CD4-positive, CD25-positive, alpha-beta regulatory T cell (primary cell): ENCODE measurements at places on chromosomes 1 and 21. TPM values are rescaled to one million over a fixed set of nuclear protein-coding genes. Genes with fewer than 3 reads are reported as not detected.

FCER1G gene
- polyA plus RNA-seq = 105 TPM

CHRM3 gene
- 0.38 TPM for polyA plus RNA-seq

HSD3B2 gene
- polyA plus RNA-seq = not detected

PER3 gene
- 3.8 TPM for polyA plus RNA-seq

GLMP gene
- polyA plus RNA-seq = 36.5 TPM

DHRS3 gene
- 17.4 TPM for polyA plus RNA-seq

F13B gene
- not detected for polyA plus RNA-seq

AKR7A3 gene
- polyA plus RNA-seq = 0.25 TPM

DNA sequence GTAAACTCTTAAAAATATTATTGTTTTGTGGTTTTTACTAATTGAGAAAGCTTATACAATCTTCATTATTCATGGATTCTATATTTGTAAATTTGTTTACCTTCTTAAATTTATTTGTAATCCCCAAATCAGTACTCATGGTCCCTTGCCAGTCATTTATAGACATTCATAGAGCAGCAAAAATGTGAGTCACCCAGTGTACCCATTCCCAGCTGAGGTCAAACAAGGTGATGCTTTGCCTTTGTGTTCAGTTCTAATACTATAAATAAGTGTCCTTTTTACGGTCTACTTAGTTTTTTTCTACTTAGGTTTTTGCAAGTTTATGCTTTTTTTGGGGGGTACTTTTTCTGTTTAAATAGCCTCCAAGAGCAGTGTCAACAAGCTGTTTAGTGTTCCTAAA lies 36.1 kb downstream of the SORT1 start:
- no peak for DNase-seq

DNA sequence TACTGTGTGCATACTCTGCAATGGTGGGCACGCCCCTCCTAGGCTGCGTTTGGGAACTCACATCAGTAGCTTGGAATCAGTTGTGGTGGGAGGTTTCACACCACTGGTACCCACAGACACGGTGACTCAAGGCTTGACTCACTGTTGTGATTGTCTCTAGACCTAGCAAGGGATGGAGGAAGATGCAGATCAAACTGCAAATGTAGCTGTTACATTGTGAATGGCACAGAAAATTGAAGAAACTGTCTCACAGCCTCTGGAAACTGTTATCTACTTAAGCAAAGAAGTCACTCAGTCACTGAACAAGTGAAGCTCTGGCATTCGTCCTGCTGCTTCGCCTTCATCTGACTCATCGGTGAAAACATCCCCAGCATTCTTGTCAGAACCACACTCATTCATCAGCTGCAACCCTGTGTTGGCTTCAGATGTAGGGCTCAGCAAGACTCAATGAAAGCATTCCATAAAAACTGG lies 59.5 kb downstream of the POFUT2 start:
- no peak for DNase-seq

GRCh38 chr1:26743426-26744059 lies 44.2 kb upstream of the PIGV start:
- no peak for DNase-seq

- no peak for DNase-seq
Observed at GRCh38 chr1:10819198-10819901, 22.9 kb upstream of the CASZ1 start.

GRCh38 chr1:1173793-1174415 lies at the start of gene TTLL10:
TSS of gene TTLL10 (plus strand) at chr1:1173880. CDS start at chr1:1179216, 5,336 bp downstream.
- DNase-seq = peak; percentile 42

DNA sequence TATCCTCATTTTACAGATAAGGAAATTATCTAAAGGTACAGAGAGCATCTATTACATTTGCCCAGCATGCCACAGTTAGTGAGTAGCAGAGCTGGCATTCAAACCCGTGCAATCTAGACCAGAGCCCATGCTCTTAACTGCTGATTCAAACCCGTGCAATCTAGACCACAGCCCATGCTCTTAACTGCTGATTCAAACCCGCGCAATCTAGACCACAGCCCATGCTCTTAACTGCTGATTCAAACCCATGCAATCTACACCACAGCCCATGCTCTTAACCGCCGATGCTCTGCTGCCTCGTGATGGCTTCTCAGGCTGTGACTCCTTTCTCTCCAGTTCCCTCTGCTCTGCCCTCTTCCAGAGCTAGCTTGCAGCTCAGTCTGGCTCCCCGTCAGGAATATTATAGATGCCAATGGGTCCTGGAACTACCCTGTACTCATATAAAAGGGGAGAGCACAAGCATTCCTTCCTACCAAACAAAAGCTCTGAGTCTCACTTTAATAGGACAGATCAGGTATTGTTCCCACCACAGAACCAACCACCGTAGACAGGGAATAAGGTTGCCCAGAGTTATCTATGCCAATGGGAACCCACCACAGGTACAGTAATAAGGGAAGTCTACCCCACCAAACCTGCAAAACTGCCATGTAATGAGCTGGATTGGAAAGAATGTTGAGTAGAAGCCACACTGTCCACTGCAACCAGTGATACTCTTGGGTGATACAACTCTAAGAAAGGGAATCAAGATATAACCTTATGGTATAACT lies 78.4 kb downstream of the SMYD3 start:
- DNase-seq = peak; percentile 35

DNA sequence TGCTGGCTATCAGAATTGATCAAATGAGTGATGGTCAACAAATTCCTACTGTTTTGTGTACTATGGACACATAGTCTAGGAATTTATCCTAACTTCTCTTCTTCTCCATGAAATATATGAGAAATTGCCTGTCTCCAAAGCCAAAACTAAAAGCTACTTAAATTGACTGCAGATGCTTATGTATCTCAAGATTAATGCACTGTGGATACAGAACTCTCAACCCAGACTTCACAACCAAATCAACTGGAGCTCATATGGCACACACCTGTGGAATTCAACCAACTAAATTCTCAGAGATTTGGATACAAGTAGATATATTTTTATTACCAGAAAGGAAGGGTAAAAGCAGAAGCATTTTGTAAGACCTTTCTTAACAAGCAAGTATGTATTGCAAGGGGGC lies 566.1 kb downstream of the LTN1 start:
- no peak for DNase-seq

- no peak for DNase-seq
Observed at GRCh38 chr1:26359981-26360806, 6.3 kb upstream of the CRYBG2 start.
